ENCODE measurements at places on chromosomes 16 and 17.

GRCh38 chr16:79218351-79218750 lies 382.2 kb downstream of the MAF start:
- no peak for DNase-seq

DNA sequence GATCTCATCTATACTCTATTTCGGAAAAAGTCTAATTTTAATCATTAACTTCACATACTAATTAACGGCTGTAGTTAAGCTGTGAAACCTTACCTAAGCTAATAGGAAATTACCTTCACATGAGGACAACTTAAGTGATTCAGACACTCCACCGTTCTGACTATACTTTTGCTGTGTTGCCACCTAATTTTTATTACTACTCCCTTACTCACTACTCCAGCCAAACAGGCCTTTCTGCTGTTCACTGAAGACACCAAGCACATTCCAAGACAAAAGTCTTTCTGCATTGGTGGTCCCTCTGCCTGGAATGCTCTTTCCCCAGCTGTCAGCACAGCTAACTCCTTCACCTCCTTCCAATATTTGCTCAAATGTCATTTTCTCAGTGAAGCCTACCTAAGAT lies 1.3 kb downstream of the CMTR2 start:
- DNase-seq = no peak

DNA sequence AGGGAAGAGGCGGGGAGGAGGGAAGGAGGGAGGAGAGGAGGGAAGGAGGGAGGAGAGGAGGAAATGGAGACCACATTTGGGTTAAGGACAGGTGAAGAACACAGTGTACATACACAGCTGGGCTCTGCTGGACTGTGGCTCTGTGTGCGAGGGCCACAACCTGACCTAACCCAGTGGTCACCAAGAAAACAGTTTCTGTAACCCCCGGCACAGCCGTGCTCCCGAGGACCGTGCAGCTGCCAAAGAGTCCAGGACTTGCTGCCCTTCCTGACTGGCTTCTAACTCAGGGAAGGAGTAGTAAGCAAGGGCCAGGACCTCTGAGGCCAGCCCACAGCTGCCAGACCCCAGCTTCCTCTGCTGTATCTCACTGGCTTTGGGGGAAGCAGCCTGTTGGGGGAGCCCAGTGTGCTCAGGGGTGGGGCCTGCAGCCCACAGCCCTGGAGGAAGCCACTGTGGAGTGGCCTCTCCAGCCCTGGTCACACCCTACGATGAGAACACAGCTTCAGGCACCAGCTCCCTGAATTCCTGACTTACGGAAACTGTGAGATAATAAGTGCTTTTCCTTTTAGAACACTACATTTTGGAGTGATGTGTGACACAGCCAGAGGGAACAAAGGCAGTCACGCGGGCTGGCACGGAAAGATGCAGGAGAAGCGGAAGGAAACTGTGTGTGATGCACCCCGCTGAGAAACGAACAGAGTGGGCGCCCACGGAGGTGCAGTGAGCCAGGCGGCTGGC lies 32.3 kb downstream of the SLC7A5 start:
- DNase-seq = no peak

DNA sequence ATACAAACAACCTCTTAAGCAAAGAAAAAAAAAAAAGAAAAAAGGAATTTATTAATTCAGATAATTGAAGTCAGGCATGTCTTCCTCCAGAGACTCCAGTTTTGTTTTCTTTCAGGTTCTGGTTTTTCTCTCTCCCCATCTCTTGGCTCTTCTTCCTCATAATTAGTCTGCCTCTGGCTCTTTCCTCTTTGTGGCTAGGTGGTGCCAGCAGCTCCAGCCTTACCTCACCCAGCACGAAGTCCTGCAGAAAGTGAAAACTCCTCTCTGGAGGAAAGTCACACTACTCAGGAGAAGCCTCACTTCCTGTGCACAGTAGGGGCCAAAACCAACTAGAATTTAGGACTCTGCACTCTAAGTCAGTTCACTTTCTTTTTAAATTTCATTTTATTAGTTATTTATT lies 10.3 kb upstream of the NFAT5 start:
- no peak for DNase-seq

GRCh38 chr17:30218799-30219198 lies 16.7 kb downstream of the SLC6A4 start:
- no peak for DNase-seq
